ENCODE measurements at places on chromosomes 6 and 20.

- DNase-seq = no peak
Observed at GRCh38 chr6:39269961-39270360, 40.7 kb upstream of the KCNK5 start.

DNA sequence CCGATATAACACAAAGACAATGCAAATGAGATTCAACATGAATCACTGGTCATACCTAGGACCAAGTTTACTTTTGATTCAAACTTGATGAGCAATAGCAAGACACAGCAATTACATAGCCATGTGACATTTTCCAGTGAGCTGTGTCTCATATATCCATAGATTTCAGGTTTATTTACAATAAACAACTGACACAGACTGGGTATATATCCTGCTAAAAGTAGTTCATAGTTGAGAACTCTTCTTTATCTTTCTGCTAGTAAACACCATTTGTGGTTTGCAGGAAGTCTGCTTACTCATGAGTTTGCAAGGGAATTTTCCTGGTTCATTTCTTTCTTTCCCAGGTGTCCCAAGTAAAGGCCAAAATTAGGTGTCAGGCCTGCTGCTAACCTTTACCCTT is 343.4 kb downstream of the KIF16B start:
- DNase-seq = no peak

DNA sequence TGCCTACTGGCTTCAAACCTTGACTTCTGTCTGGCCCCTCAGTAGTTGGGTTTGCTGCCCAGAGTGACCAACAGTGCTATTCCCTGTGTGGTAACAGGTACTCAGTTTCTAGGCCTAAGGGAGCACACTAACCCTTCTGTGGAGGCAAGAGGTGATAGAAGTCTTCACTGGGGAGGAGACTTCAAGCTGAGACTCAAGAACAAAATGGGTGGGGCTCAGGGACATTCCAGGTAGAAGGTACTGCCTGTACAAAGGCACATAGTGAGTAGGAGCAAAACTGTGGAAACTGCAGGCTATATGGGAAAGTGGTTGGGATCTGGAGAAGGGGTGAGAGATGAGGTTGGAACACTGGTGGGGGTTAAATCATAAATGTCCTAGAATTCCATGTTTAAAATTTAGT is 2.3 kb upstream of the SCAND1 start:
- no peak for DNase-seq

DNA sequence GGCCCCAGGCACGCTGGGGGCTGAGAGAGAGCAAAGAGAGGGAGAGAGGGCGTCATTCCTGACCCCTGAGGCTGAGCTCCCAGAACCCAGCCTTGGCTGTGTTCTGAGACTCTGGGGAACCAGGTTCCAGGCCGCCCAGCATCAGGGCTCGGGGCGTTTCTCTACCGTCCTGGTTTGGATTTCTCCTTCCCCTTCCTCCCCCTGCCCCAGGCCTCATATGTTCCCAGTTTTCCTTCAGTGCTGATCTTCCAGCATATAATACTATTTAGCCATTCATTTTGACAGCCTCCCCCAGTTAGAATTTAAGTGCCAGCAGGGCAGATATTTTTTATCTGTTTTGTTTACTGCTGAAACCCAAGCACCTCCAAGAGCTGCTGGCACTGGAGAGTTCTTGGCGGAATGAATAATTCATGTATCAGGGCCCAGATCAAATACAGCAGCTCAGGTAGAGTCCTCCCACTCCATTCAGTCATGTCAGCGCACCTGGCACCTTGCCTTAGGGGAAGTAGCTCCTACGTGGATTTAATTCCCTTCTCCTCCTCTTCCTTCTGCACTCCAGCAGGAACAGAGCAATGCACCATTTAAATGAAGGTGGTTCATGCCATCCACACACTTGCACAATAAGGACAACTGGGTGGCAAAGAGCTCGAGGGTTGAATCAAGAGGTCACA is 23.4 kb upstream of the FRMD1 start:
- DNase-seq = no peak
